ENCODE measurements at places on chromosomes 2 and 18. TPM values are rescaled to one million over a fixed set of nuclear protein-coding genes. Genes with fewer than 3 reads are reported as not detected.

- DNase-seq = no peak
Measured at GRCh38 chr2:64213532-64214275, 69.5 kb upstream of the PELI1 start.

- no peak for DNase-seq
Measured at GRCh38 chr2:136322428-136322827, 204.5 kb upstream of the CXCR4 start.

DNA sequence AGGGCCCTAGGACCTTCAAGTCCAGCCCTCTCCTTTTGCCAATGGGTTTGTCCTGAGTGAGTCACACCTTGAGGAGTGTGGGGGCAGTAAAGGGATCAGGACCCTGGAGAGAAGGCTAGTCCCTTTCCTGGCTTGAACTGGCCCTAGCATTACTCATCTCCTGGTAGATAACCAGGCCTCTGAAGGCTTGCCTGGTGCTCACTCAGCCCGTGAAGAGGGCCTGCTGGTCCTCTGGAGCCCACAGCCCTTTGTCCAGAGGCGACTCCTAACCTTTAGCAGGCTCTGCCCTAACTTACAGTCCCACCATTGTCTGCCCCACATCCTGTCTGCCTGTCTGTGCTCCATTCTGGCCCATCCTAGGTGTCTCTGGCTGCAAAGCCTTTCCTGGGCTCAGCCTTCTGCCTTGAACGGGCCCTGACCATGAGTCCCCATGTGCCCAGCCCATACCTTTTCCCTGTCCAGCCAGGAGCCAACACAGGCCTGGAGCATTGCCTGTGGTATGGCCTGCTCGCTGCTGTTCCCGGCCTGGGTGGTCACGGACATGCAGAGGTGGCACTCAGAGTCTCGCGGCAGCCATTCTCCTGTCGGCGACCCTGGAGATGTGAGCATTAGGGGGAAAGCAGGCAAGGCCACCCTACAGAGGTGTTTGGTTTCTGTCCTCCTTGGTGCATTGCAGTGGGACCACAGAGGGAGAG is 5.0 kb downstream of the SFTPB start:
- DNase-seq = no peak

GRCh38 chr2:113156278-113157117 is 17.3 kb upstream of the PSD4 start:
- no peak for DNase-seq

The ASB3 gene
- total RNA-seq = 22.0 TPM

The LYPD6 gene
- total RNA-seq = 0.16 TPM

Measured in breast epithelium (tissue), 4 donors.